ENCODE measurements at places on chromosomes 2 and 18.

GRCh38 chr2:181281206-181281832, 175.9 kb upstream of the ITGA4 start:
- no peak for DNase-seq

- no peak for DNase-seq
Measured at GRCh38 chr2:60337142-60337497, 216.3 kb downstream of the BCL11A start.

DNA sequence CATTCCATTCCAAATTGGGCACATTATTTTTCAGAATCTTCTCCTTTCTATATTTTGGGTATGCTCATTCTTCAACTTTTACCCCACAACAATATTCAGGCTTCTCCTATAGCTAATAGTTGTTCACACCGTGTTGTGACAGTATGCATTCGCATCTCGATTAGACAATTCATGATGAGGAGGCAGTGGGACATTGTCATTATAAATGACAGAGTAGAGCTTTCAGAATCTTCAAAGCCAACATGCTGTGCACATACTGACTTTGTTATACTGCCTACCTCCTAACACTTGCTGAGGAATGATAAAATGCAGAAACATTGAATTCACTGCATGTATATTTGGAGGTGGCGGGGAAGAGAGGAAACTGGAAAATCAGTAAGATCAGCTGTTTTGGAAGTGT, 714.2 kb downstream of the SUCLG1 start:
- DNase-seq, result no peak

GRCh38 chr18:11909591-11910026, 1.5 kb upstream of the MPPE1 start:
- DNase-seq, result no peak

DNA sequence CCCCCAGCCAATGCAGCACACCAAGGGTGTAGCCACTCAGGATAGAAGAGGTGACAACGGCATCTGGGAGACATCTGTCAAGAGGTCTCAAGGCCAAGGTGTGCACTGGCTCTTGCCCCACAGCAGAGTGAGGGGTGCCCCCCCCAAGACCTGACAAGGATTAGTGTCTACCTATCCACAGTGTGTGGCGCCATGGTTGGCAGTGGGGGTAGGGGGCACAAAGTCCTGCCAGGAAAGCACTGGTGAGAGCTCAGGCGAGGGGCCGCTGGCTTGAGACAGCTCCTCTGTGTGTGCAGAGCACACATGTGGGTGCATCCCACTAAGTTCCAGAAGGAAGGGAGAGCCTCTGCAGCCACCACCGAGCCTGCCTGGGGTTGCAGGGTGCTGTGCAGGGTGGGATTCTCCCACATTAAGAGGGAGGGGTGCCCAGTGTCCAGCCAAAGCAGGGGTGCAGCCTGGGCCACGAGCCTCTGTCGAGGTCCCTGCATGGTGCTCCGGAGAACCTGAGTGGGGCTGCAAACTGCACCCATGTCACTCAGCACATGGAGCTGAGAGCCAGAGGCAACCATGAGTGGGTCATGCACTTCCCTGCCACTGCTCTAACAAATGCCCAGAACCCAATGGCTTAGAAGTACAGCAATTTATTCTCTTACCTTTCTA, 311.2 kb upstream of the HDAC4 start:
- DNase-seq, result no peak

- DNase-seq, result no peak
Measured at GRCh38 chr2:121211251-121211650, 73.8 kb downstream of the TFCP2L1 start.

GRCh38 chr2:233436691-233437438, 82.6 kb downstream of the DGKD start:
- DNase-seq, result no peak

DNA sequence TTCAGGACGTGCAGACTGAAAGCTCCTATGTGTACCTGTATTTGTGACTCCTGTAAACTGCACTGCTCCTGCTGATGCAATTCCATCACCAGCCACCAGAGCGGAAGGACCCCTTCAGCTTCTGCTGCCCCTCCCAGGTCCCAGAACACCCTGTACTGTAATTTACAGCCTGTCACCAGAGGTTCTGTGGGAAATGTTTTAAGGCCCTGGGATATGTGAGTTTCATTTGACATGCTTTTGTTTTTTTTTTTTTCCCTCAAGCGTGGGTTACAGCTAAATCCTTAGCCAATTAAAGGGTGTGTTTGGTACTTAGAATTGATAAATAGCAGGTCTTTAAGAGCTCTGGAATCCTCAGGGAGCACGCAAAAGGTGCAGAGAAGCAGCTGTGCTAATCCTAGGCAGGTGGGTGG, 79.4 kb downstream of the KCTD1 start:
- no peak for DNase-seq

DNA sequence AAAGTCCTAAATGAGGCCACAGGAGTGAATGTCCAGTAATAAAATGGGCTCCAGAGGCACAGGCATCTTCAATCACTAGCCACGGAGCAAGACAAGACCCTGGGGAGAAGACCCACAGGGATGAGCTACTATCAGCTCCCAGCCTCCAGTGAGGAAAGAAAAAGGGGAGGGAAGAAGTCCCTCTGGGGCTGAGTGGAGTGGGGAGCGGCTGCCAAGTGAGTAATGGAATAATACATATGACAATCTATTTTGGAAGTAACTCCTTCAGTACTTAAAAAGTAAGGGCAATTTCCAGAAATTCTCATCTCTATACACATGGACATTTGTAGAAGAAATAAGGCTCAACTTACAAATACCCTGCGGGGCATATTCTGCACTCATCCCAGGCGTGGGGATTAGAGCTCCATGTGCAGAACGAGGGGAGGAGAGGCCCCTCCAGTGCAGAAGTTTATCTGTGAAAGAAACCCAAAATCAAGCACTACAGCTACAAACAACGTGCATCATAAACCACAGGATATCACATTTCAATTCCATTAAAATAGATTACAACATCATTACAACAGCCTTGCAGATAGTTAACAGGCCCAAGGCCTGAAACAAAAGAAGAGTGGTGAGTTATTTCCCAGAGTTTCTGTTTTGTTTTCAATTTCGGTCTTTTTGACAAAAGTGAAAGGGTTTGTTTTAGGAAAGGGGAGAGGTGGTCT, 84.9 kb downstream of the BCL11A start:
- no peak for DNase-seq

- no peak for DNase-seq
Measured at GRCh38 chr18:48668466-48669179, 129.8 kb downstream of the CTIF start.

- DNase-seq, result no peak
Measured at GRCh38 chr18:72991379-72991778, 123.6 kb upstream of the NETO1 start.
